ENCODE measurements at places on chromosomes 11 and 22.

DNA sequence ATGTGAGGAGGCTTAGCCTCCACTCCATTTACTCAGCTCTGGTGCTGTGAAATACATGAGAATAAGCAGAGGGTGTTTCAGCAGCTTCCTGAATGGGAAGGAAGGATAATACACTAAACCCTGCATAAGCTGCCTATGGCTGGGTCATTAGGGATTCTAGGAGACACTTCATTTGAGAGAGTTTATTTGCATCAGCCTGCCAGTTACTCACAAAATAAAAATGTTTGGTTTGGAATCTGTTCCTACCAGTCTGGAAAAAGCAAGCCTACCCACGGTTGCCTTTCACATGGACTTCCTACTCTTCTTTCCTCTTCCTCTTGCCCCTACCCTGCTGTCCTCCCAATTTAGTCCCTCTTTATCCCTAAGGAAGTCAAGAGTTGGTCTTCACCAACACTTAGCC lies 20.5 kb downstream of the SLC1A2 start:
- DNase-seq: no peak

GRCh38 chr11:58641803-58642581 lies 19.5 kb downstream of the CNTF start:
- DNase-seq: no peak

DNA sequence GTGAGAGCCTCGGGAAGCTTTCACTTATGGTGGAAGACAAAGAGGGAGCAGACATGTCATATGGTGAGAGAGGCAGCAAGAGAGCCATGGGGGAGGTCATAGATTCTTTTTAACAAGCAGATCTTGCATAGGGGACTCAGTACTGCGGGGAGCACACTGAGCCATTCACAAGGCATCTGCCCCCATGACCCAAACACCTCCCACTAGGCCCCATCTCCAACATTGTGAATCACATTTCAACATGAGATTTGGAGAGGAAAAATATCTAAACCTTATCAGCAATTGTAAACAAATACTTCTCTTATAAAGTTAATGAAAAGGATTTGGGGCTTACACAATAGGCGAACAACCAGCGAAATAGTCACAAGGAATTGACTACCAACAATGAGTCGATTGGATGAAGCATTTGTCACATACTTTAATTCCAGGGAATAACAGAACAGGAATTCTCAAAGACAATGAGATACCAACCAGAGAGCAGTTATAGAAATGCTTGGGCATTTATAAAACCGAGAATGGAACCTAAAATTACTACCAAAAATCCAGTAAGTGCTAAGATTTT lies 7.3 kb downstream of the DDI1 start:
- DNase-seq: no peak

DNA sequence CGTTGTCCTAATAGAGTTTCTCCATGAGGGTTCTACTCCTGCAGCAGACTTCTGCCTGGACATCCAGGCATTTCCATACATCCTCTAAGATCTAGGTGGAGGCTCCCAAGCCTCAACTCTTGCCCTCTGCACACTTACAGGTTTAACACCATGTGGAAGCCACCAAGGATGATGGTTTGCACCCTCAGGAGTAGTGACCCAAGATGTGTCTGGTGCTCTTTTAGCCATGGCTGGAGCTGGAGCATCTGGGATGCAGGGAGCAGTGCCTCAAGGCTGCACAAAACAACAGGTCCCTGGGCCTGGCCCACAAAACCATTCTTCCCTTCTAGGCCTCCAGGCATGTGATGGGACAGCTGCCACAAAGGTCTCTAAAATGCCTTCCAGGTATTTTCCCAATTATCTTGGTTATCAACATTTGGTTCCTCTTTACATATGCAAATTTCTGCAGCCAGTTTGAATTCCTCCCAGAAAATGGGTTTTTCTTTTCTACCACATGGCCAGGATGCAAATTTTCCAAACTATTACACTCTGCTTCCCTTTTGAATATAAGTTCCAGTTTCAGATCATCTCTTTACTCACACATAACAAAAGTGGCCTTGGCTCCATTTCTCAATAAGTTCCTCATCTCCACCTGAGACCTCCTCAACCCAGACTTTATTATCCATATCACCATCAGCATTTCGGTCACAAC lies 69.5 kb upstream of the GNAZ start:
- no peak for DNase-seq

DNA sequence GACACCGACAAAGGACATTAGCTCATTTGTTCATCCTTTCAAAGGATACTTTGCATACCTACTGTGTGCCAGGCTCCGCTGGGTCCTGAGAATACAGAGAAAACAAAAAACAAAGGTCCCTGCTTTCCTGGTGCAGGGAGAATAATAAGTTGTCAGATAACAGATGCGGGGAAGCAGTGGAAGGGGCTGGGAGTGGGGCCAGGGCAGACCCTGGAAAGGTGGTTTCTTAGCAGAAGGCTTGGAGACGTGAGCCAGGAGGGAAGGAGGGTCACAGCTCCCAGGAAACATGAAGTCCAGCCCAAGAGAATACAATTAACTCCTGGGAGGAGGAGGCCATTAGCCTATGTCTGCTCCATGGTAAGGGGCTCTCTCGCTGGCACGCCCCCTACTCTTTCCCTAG lies 9.8 kb upstream of the ANO1 start:
- DNase-seq: no peak

DNA sequence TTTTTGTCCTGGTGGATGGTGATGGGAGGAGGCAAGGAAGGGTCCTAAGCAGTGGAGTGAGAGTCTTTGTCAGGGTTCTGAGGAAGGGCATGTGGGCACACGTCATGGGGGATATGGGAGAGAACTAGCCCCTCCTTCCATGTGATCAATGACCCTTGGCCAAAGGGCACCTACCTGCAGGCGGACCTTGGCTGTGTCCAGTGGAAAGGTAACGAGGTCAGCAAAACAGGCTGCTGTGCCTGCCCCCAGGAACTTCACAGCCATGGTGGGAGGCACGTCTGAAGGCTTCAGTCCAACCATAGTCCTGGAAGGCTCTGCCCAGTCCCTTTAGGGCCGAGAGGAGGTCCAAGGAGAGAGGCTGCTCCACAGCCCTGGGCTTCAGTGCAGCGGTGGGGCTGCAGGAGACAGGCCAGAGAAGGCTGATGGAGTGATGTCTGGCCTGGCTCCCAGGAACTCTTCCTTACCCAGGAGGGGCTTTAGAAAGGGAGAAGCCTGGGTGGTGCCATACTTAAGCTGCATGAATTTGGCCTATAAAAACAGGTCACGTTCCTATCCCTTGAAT lies 2.1 kb downstream of the UCP3 start:
- DNase-seq: no peak

DNA sequence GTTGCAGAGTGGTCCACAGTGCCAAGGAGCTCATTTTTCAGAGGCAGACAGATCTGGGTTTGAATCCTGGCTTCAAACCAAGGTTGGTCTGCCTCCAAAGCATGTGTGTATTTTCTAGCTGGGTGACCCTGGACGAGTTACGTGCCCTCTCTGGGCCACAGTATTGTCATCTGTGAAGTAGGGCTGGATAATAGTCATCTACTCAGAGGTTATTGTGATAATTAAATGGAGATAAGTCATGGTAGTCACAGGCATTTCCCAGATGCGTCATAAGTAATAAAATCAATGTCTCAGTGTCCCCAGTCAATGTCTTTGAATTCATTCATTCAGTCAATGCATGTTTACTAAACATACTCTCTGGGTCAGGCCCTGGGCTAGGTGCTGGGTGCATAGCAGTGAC lies 8.6 kb downstream of the OMP start:
- DNase-seq: no peak

DNA sequence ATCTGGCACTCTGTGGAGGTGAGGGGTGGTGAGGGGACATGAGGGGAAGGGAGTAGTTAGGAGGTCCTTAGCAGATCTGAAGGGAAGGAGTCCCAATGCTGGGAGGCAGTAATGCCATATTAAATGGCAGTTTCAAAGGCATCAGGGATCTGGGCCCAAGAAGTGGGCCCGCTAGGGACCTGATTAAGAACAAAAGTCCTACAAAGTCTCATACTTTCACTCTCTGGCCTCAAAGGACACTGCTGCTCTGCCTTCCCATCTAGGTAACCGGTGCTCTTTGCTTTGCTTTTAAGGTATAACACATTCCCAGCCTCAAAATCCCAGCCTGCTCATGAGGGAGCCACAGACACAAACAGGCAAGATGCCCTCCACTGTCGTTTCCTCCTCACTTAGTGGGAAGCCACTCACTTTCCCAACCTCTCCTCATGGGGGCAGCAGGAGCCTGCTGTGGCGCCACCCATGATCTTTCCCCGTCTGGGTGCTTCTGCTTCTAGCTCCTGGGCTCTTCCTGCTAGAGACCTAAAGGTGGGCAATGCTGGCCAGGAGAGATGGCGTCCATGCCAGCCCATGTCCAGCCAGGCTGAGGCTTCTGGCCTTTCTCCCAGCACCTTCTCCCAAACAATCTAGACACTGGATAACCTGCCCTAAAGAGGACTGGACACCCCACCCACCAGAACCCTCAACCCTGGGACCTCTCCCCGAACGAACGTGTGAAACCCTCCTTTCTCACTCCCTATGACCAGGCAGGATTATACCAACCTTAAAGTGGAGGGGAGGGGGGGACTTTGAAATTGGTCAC lies 68.3 kb downstream of the PLEKHA7 start:
- DNase-seq: no peak

- DNase-seq: peak; percentile 51
Observed at GRCh38 chr11:47234669-47235100, 13.9 kb downstream of the ACP2 start.

- peak; percentile 52 for DNase-seq
Observed at GRCh38 chr22:20131597-20131858, at the start of gene ZDHHC8. TSS of gene ZDHHC8 (plus strand) at chr22:20131804. CDS start at chr22:20131948, 144 bp downstream.

DNA sequence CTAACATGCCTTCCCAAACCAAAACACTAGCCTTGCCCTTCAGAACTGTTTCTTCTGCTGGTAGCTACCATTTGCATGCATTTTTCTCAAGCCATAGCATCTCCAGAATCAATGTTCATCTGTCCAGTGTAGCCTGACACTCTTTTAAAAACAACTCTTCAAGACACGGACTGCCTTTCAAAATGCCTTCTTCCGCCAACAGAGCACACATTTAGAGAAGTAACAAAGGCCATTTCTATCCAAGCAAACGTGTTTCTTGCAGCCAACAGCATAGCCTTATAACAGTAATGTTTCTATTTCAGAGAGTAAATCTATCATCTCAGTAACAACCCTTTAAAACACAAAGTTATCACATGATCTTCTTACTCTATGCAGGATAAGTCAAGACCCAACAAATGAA lies 143.3 kb upstream of the MTMR2 start:
- DNase-seq: no peak

GRCh38 chr22:31605851-31606585 lies 56.0 kb downstream of the PISD start:
- DNase-seq: no peak

- DNase-seq: no peak
Observed at GRCh38 chr11:61158691-61159381, 2.4 kb downstream of the VPS37C start.

GRCh38 chr11:48109046-48109666 lies 107.5 kb upstream of the OR4B1 start:
- DNase-seq: no peak

DNA sequence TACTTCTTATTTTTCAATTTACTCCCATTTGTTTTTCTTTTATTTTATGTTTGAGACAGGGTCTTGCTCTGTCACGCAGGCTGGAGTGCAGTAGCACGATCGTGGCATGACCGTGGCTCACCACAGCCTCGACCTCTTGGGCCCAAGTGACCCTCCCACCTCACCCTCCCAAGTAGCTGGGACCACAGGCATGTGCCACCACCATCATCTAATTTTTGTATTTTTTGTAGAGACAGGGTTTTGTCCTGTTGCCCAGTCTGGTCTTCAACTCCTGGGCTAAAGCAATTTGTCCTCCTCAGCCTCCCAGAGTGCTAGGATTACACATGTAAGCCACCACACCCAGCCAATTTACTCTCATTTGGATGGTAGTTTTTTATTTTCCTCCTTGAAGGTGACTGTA lies 679.3 kb upstream of the CCDC179 start:
- no peak for DNase-seq

DNA sequence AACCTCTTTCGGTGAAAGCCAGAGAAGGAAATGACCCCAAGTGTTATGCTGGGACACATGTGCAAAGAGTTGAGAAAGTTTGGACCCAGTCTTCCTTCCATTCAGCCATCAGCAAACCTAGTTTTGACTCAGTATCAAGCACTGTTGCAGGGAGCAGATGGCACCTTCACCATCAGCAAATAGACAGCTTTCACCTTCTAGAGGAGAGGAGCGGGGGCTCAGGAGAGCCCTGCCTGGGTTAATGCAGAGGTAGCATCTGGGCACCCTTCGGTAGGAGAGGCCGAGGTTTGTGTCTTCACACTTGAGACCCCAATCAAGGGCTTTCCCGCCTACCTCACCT lies 16.2 kb upstream of the MFRP start:
- no peak for DNase-seq

GRCh38 chr11:117535201-117535849 lies 207.7 kb downstream of the CEP164 start:
- no peak for DNase-seq

DNA sequence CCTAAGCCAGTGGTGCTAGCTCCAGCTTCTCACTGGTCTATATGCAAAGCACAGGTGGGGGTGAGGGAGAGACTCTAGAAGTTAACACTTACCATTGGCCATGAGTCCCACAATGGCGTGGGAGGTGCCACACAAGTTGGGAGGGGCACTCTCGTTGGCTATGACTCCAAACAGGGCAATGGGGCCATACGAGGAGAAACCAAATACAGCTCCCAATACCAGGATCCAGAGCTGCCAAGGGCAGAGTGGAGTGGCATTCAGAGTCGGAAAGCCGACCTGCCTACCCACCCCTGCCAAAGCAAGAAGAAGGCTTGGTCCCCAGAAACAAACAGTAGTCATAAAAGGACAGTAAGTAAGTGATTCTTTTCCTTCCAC lies 5.6 kb downstream of the SLC37A4 start:
- DNase-seq: no peak

DNA sequence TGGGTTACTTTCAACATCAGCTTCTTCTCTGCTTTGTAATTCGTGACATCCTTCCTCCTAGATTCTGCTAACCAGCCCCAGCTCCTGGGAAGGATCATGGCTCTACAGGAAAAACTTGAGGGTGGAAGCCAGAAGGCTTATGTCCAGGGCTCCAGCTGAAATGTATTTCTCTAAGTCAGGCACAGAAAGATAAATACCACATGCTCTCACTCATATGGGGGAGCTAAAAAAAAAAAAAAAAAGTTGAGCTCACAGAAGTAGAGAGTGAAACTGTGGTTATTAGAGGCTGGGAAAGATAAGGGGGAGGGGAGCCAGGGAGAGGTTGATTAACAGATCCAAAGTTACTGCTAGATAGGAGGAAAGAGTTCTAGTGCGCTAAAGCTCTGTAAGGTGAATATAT lies 74.9 kb downstream of the DSCAML1 start:
- no peak for DNase-seq

- peak; percentile 74 for DNase-seq
Observed at GRCh38 chr11:62665599-62666258, 617 bp downstream of the CSKMT start.

Data from activated CD4-positive, alpha-beta T cell treated with anti-CD3 and anti-CD28 coated beads for 4 hours (primary cell).